ENCODE measurements at places on chromosomes 3 and 15.

GRCh38 chr3:107269136-107269535 lies 108.1 kb upstream of the CCDC54 start:
- DNase-seq: no peak
- no peak overlapping the region for H3K27ac ChIP-seq
- H3K4me1 ChIP-seq: peaks cover 6% of the 10 kb centered on the region
- H3K4me3 ChIP-seq: no peak overlapping the region
- no peaks in the 10 kb centered on the region for H3K36me3 ChIP-seq

DNA sequence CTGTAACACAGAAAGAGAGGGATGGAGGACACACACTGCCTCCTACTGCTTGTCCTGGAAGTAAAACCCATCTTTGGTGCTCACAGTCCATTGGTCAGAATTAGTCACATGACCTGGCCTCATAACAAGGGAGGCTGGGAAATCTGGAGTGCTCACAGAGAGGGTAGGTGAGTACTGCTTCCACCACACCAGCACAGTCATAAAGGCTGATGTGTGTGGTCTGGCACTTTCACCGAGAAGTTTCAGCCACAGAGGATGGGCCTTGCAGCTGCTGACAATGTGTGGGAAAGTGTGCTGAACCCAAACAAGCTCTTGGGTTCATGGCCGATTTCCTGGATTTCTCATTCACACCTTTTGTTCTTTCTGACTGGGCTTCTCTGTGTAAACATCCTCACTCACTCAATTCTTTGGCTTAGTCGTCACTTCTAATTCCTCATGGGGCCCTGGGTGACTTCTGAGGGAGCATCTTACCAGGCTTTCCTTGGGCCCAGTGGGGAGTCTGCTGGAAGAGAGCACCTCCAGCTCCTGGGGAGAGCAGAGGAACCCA lies 100.7 kb downstream of the ASB7 start:
- no peak for DNase-seq
- no peak overlapping the region for H3K4me3 ChIP-seq
- H3K36me3 ChIP-seq: no peaks in the 10 kb centered on the region
- H3K27me3 ChIP-seq: no peaks in the 10 kb centered on the region
- no peak overlapping the region for H3K27ac ChIP-seq

DNA sequence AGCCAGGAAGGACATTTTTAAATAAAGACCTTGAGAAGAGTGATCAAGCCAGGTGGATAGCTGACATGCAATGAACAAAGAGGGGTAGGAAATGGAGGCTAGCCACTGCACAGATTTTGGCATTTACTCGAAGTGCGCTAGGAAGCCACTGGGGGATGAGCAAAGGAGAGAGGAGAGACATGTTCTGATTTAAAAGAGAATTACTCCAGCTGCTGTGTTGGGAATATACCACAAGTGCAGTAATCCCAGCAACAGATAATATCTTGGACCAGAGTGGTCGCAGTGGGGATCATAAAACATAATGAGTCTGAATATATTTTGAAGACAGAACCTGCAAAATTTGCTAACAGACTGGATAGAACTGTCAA lies 19.9 kb downstream of the KPNA4 start:
- DNase-seq: no peak
- H3K4me1 ChIP-seq: no peaks in the 10 kb centered on the region
- H3K36me3 ChIP-seq: no peaks in the 10 kb centered on the region
- H3K27me3 ChIP-seq: no peaks in the 10 kb centered on the region
- no peak overlapping the region for H3K27ac ChIP-seq
- no peak overlapping the region for H3K4me3 ChIP-seq

- no peaks in the 10 kb centered on the region for H3K4me1 ChIP-seq
- H3K27ac ChIP-seq: no peak overlapping the region
- no peak overlapping the region for H3K4me3 ChIP-seq
- no peak for DNase-seq
Observed at GRCh38 chr3:49492969-49493368, 22.9 kb downstream of the DAG1 start.

DNA sequence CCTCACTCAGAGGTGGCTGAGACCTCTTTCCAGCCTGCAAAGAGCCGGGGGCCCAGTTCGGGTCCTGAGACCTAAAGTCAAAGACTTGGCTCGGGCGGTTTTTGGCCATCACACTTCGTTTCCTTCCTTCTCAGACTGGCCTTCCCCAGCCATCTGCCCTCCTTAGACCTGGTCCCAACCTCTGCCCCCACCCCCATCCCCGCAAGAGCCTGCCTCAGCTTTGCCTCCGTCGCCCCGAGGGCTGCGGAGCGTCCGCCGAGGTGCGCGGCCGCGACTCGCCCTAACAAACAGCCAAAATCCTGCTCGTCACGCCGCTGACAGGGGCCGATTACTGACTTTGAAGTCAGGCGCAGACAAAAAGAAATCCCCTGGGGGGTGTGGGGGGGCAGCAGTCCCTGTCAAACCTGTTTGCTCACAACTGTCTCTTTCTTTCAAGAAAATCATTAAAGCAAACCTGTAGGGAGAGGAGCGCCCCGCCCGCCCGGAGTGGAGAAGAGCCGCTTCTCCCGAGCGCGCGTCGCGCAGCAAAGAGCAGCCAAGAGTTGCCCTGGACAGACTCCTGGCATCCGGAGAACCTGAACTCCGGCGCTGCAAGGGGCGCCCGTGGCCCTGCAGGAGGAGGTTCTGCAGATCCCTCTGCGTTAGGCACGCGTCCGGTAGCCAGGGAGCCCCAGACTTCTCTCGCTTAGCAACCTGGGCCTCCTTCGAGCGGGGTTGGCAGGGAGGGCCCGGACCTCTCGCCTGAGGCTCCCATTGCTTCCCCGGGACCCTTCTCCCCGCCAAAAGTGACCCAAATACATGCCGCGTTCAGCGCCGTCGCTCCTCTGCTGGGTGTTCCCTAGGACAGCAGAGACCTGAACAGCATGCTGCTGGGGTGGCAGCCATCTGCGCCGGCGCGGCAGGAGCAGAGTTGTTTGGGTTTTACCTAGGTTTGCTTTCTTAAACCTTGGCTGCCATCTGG lies 4.5 kb downstream of the SOX14 start:
- peaks cover 100% of the 10 kb centered on the region for H3K27me3 ChIP-seq
- no peaks in the 10 kb centered on the region for H3K36me3 ChIP-seq
- H3K4me3 ChIP-seq: peak overlapping the region; percentile 46
- no peak overlapping the region for H3K27ac ChIP-seq

DNA sequence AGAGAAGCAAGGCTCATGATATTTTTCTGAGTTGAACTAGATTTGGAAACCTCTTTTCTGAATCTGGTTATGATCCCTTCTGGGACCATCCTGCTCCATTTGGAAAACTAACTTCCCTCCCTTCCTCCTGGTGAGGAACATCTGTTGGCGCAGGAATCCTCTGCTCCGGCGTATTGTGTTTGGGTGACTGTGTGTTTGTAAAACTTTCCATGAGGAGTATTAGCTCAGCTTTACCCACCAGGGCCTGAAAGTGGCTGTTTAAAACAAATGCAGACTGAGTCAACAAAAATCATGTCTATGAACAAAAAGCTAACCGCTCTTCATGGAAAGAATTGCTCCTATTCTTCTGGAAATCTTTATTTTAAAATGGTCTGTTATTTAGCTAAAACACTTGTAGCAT lies 17.7 kb downstream of the STARD9 start:
- peak; percentile 18 for DNase-seq
- H3K27me3 ChIP-seq: no peaks in the 10 kb centered on the region
- H3K4me1 ChIP-seq: peaks cover 31% of the 10 kb centered on the region
- H3K4me3 ChIP-seq: no peak overlapping the region
- H3K27ac ChIP-seq: peak overlapping the region; percentile 79

GRCh38 chr3:62151591-62151990 lies 221.8 kb downstream of the FEZF2 start:
- no peak for DNase-seq
- H3K4me3 ChIP-seq: no peak overlapping the region
- H3K36me3 ChIP-seq: no peaks in the 10 kb centered on the region
- no peak overlapping the region for H3K27ac ChIP-seq
- H3K4me1 ChIP-seq: no peaks in the 10 kb centered on the region
- H3K27me3 ChIP-seq: no peaks in the 10 kb centered on the region

DNA sequence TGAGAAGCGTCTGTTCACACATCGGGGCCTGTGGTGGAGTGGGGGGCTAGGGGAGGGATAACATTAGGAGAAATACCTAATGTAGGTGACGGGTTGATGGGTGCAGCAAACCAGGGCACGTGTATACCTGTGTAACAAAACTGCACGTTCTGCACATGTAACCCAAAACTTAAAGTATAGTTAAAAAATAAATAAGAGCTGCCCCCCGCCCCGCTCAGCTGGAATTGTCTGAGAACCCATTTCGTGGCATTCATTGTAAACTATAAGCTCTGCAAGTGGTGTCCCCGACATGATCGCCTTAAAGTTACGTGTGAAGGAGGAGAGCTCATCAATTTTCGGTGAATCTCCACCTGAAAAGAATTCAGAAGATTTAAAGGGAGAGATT lies 7.3 kb upstream of the LIPH start:
- H3K36me3 ChIP-seq: no peaks in the 10 kb centered on the region
- H3K27ac ChIP-seq: no peak overlapping the region
- no peak for DNase-seq
- H3K27me3 ChIP-seq: no peaks in the 10 kb centered on the region
- H3K4me3 ChIP-seq: no peak overlapping the region

GRCh38 chr15:67096546-67097294 lies 31.3 kb downstream of the SMAD3 start:
- H3K4me1 ChIP-seq: peaks cover 34% of the 10 kb centered on the region
- H3K4me3 ChIP-seq: no peak overlapping the region
- H3K36me3 ChIP-seq: no peaks in the 10 kb centered on the region
- DNase-seq: no peak
- no peaks in the 10 kb centered on the region for H3K27me3 ChIP-seq

DNA sequence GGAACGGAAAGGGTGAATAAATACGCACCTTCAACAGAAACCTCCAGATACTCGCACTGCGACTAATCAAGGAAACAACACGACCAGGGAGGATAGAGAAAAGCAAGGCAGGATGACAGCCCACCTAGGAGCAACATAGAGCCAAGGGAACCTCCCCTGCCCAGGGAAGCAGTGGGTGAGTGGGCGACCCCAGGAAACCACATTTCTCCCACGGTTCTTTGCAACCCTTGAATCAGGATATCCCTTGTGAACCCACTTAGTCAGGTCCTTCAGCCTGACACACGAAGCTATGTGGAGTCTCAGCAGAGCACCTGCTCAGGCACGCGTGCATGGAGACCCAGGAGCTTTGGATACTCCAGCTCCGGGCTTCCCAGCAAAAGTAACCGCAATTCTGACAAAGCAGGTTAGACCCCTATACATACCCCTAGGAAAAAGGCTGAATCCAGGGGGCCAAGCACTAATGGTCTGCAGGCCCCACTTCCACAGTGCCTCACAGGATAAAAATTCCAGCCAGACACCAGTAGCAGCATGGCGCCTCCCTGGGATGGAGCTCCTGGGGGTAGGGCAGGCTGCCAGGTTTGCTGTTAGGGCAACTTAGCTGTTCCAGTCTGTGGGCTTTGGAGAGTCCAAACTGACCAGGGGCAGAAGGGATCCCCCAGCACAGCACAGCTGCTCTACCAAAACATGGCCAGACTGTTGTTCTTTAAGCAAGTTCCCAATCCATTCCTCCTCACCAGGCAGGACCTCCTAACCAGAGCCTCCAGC lies 38.4 kb upstream of the PXYLP1 start:
- no peak for DNase-seq
- no peaks in the 10 kb centered on the region for H3K4me1 ChIP-seq
- no peaks in the 10 kb centered on the region for H3K36me3 ChIP-seq

DNA sequence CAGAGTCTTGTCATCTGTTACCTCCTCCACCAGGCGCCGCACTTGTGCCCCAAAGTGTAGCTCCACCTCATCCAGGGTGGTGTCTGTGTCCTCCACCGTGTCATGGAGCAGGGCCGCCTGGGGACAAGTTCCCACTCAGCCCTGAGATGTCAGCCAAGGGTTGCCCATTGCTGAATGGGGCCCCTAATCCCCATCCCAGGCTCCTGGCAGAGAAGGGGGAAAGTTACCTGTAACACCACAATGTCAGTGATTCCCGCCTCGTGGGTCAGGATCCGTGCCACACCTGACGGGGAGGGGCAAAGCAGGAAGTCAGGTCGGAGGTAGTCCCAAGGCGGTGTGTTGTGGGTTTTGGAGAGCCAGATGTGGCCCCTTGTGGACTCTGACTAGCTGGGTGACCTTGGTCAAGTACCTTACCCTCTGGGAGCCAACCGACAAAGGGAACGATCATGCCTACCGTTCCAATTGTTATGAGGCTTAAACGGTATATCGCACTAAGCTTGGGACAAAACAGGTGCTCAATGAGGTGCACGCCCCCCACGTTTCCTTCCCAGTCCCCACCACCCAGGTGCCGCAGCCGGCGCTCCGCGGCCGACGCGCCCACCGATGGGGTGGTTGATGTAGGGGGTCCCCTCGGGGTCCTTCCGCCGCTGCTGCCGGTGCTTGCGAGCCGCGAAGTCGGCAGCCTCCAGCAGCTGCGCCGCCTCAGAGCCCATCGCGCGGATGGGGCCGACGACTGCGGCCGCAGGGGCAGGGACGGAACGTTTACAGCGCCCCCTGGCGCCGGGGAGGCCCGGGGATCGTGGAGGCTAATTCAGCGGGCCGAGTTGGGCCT lies at the start of gene HDDC3:
Gene HDDC3, minus strand, starts transcription at position 722 of the 832 bp plus-strand sequence. Its CDS starts 9 bp downstream, at position 713.
- peak; percentile 95 for DNase-seq
- H3K27me3 ChIP-seq: no peaks in the 10 kb centered on the region
- H3K36me3 ChIP-seq: no peaks in the 10 kb centered on the region
- H3K27ac ChIP-seq: peak within 1 kb of the TSS; percentile 95

DNA sequence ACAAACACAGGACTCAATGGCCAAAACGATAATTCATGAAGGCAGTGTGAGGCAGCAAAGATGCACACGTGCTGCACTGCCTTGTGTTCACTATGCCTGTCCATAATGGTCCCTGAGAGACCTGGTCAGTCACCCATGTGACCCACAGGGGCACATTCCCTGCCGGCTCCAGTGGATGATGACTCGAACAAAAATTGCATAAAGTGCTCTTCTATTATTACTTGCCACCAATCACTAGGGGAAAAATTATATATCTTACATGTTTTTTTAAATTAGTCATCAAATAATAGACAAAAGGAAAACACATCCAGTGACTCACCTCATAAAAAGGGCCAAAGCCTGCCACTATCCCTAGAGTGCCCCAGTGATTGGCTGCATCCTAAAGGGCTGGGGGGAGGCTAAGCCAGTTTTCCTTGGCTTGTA lies 47.5 kb downstream of the UBP1 start:
- peaks cover 43% of the 10 kb centered on the region for H3K36me3 ChIP-seq
- H3K4me3 ChIP-seq: no peak overlapping the region
- no peak for DNase-seq

- no peaks in the 10 kb centered on the region for H3K27me3 ChIP-seq
- H3K4me1 ChIP-seq: peaks cover 11% of the 10 kb centered on the region
- no peak for DNase-seq
Observed at GRCh38 chr3:45480871-45481270, 92.5 kb downstream of the LARS2 start.

All from transverse colon (tissue), 4 donors.